ENCODE measurements at places on chromosomes 5 and 9. TPM values are rescaled to one million over a fixed set of nuclear protein-coding genes. Genes with fewer than 3 reads are reported as not detected.

KCTD16 gene
- 0.35 TPM for total RNA-seq

IFNA21 gene
- total RNA-seq, result not detected

NOXA1 gene
- 36.7 TPM for total RNA-seq

FRMD3 gene
- 3.6 TPM for total RNA-seq

CDX1 gene
- total RNA-seq, result 0.29 TPM

FOXD4L5 gene
- not detected for total RNA-seq

AGXT2 gene
- total RNA-seq, result 6.6 TPM

SLC36A2 gene
- total RNA-seq, result 0.14 TPM

LHX6 gene
- total RNA-seq, result 4.5 TPM

TEK gene
- total RNA-seq, result 8.1 TPM

HINT1 gene
- 152 TPM for total RNA-seq

ARL10 gene
- total RNA-seq, result 6.6 TPM

SLC6A18 gene
- not detected for total RNA-seq
